NCI-H1694 treated with DMSO at 0.1 percent for 48 hours (cell line): ENCODE measurements at places on chromosomes 1 and 21.

DNA sequence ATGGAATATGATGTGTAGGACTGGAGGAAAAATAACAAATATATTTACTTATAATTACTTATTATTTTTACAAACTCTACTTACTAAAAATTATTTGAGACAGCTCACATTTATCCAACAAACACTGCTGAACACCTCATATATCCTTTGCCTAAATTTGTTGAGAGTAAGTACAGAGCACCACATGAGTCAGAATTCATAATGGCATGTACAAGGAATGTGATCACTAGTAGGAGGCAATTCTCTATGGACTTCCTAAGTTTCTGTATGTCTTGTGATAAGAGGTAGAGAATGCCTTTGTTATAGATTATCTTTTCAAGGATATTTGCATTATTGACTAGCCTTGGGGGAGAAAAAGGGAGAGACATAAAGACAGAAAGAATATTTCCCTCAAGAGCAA is 8.2 kb upstream of the ST6GALNAC3 start:
- no peak for DNase-seq

DNA sequence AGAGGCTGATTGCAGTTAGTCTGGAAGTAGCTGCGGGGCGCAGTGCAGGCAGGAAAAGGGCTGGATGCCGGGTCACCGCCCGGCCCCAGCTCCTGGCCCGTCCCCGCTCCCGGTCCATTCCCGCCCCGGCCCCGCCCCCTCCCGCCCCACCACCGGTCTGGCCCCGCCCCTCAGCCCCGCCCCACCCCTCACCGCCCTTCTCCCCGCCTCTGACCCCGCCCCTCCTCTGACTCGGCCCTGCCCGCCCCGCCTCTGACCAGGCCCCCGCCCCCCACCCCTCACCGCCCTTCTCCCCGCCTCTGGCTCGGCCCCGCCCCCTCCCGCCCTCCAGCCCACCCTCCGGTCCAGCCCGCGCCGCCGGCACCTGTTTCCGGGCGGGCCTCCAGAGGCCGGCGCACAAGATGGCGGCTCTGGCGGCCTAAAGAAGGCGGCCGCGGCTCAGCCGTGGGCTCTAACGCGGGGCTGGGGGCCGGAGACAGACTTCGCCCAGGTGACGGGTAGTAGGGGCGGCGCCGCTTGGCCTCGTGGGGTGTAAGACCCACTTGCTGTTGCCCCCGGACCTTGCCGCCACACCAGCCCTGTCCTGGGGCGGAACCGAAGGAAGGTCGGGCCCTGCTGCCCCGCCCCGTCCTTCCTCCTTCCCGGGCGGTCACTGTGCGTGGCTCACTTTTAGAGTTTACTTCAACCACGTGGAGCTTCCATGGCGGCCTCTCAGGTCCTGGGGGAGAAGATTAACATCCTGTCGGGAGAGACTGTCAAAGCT is at the start of gene UBIAD1:
UBIAD1 (plus strand) TSS at position 367 of the 763 bp plus-strand sequence; CDS start at position 701, 334 bp downstream.
- peak; percentile 45 for DNase-seq

DNA sequence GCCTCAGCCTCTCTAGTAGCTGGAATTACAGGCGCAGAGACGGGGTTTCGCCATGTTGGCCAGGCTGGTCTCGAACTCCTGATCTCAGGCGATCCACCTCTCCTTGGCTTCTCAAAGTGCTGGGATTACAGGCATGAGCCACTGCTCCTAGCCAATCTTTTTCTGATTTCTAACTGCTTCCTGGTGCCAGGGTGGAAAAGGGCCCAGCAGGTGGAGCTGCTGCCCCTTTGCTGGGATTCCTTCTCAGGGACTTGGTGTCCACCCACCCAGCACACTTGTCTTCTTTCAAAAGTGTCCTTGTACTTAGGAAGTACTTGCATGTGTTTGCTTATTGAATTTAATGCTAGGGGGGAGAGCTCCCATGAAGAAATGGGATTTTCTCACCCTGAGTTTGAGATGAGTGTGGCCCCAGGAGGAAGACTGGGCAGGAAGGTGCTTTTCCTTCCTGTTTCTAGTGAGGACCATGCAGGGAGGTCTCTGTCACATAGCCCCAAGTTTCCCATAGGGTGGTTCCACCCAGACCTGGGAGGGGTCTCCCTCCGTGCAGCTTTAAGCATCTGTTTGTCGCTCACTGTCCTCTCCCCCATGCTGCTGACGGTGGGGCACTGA is 14.2 kb downstream of the UTP11 start:
- DNase-seq: peak; percentile 36

GRCh38 chr1:25642574-25643108 is 26.1 kb downstream of the MAN1C1 start:
- DNase-seq: peak; percentile 27

DNA sequence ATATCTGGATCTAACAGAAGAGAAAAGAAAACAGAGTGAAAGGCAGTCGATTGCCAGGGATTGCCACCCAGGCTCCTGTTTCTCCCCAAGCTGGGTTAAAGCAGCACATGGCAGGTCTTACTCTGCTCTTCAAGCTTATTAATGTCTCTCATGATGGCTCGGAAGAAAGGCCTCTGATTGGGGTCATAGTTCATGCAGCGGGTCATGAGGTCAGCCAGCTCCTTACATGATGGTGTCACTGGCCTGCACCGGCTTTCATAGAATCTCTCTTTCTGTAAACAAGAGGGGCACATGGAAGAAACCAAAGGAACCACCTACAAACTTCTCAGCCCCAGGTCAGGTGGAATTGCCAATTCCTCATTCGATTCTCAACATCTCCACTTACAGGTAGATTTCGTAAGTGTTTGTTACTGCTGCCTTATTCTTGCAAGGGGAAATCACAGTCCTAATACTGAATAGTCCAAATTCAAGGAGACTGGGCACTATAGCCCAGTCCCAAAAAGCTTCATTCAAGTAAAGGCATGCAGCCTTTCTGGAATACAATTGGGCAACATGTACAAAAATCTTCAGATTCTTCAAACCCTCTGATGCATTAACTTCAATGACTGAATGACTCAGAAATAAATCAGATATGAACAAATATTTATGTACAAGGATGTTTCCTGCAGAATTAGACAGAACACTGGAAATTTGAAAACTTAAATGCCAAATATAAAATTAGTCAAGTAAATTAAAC is 96.6 kb downstream of the RAVER2 start:
- DNase-seq: no peak

DNA sequence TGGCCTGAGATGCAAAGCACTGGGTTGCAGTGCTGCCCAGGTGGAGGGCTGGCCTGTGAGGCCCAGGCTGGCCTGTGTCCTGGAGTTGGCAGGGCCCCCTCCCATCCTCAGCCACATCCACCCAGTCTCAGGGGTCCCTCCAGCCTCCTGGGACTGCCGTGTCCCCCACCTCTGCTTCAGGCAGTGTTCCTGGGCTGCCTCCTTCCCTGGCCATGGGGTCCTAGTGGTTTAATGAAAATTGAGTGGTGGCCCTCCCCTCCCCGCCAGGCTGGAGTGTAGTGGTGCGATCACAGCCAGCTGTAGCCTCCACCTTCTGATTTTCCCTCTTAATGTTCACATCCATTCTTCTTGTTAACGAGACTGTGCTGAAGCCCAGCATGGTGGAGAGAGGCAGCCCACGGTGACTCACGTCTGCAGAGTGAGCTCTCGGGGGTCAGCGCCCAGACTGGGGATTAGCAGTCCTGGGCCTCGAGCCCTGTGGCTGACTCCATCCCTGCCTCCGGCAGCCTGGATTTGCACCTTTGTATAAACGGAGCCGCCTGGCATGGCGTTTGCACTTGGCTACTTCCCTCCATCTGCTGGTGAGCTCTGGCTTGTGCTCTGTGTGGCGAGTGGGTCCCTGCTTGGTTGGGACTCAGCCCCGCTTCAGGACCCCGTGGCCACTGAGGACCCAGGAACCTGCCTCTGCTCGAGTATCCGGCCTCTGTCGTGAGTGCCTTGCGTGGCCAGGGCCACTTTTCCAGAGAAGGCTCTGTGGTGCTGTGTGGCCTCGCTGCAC is 6.9 kb downstream of the MIB2 start:
- no peak for DNase-seq

DNA sequence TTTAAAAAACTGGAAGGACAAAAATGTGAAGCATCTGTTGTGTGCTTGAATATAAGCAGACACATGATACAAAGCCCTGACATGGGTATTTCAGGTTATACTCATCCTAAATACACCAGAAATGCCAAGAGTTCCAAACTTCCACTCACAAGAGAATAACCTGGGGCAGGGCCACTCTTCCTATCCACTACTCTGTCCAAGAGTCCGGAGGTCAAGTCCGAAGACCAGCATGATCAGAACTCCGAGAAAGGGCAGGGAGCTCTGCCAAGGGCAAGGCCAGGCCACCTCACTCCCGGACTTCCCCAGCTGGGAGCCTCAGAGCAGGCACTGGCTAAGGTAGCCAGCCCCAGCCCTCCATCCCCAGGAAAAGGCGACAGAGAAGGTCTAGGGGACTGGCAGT is 37.5 kb downstream of the HLCS start:
- DNase-seq: no peak

GRCh38 chr21:34360488-34361241 is 3.1 kb upstream of the KCNE2 start:
- no peak for DNase-seq

GRCh38 chr21:44018813-44019567 is 6.9 kb downstream of the TRAPPC10 start:
- DNase-seq: no peak

- DNase-seq: peak; percentile 97
Observed at GRCh38 chr1:93827128-93827527, 51.9 kb downstream of the DNTTIP2 start.

DNA sequence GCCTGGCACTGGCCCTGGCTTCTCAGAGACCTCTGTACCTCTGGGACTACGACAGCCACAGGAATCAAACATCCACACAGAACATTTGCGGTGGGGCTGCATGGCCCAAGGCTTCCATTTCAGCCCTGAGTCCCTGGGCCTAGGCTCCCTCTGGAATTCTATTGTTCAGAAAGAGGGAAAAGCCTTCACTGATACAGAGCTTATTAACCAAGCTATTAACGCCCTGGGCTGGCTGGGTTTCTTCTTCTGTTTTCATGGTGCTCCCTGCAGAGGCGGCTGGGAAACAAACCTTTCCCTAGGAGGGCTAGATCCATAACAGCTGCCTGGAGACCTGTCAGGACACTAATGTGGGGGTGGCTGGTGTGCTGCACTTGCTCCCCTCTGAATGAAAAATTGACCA is 88.2 kb downstream of the KAZN start:
- DNase-seq: no peak

GRCh38 chr1:98989556-98989907 is 15.1 kb downstream of the PLPPR5 start:
- DNase-seq: no peak

- no peak for DNase-seq
Observed at GRCh38 chr1:107058245-107059032, 2.0 kb downstream of the PRMT6 start.

GRCh38 chr1:29712284-29712651 is 475.9 kb downstream of the PTPRU start:
- DNase-seq: no peak
